Memory B cell (primary cell): ENCODE measurements at places on chromosomes 4 and X.

DNA sequence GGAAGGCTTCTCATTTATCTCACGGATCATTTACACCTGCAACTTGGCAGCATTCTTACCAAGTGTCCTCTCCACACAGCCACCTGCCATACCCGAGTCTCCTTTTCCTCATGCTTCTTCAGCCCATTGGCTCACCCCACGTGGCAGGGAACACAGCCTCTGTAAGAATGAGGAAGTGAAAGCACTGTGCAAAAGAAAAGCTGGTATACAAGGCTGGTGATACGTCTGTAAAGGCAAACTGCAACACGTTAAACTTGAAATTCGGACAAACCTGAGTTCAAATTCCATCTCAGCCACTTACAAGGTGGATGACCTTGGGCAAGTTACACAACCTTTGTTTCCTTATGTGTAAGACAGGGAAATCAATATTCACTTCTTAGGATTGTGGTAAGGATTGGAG, 164.0 kb upstream of the RASGEF1B start:
- no peaks in the 10 kb centered on the region for H3K27me3 ChIP-seq
- peak; percentile 48 for DNase-seq
- peak overlapping the region; percentile 85 for H3K27ac ChIP-seq
- H3K36me3 ChIP-seq: no peaks in the 10 kb centered on the region
- peak overlapping the region; percentile 44 for H3K4me3 ChIP-seq

DNA sequence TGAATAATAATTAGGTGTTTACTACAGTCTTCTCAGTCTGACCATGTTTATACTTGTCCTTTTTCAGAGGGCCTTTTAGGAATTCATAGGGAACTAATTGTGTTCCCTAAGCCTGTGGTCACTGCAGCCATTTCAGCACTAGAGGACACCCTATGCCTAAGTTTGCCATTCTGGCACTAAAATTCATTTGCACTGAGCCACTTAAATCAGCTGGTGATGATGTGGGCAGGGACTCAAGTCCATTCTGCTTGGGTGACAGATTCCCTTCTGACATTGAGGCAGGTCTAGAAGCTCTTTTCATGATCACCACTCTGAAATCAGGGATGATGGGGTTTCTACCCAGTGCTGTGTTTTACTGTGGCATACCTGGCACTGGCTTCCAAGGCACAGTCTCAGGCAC, 1178.9 kb upstream of the DIAPH2 start:
- H3K27ac ChIP-seq: no peak overlapping the region
- DNase-seq: no peak
- no peak overlapping the region for H3K4me3 ChIP-seq

- no peak overlapping the region for H3K4me3 ChIP-seq
- H3K27ac ChIP-seq: no peak overlapping the region
- DNase-seq: no peak
- H3K36me3 ChIP-seq: no peaks in the 10 kb centered on the region
- no peaks in the 10 kb centered on the region for H3K4me1 ChIP-seq
- no peaks in the 10 kb centered on the region for H3K27me3 ChIP-seq
Measured at GRCh38 chr4:156677131-156677531, 294.5 kb downstream of the PDGFC start.

GRCh38 chr4:182142176-182143085, 100.8 kb upstream of the TENM3 start:
- no peak overlapping the region for H3K27ac ChIP-seq
- no peaks in the 10 kb centered on the region for H3K36me3 ChIP-seq
- no peak overlapping the region for H3K4me3 ChIP-seq
- no peak for DNase-seq
- peaks cover 5% of the 10 kb centered on the region for H3K4me1 ChIP-seq

DNA sequence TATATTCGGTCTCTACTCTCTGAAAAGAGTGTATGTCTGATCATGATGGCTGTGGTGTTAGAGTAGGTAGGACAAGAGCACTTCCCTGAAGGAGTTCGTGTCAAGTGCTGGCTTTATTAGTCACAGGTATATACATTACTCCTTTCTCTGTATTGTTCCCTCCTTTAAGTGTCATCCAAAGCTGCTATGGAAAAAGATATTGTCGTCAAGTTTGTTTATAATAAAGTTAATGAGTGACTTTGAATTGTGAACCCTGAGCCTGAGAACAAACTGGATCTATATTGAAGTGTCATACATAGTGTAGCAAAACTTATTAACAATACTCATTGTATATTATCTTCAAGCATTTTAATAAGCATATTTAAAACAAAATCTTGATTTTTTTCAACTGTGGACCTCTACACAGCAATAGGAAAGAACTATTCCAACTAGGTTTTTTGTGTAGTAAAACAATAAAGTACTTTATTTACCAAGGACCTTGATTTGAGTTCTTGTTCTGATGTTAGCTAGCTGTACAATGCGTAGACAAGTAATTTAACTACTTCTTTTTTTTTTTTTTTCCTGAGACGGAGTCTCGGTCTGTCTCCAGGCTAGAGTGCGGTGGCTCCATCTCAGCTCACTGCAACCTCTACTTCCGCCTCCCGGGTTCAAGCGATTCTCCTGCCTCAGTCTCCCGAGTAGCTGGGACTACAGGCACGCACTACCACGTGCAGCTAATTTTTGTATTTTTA, 177.7 kb downstream of the RAPGEF2 start:
- no peak overlapping the region for H3K4me3 ChIP-seq
- H3K27me3 ChIP-seq: no peaks in the 10 kb centered on the region
- no peak overlapping the region for H3K27ac ChIP-seq
- no peak for DNase-seq
- no peaks in the 10 kb centered on the region for H3K4me1 ChIP-seq
- H3K36me3 ChIP-seq: peaks cover 14% of the 10 kb centered on the region

- peaks cover 11% of the 10 kb centered on the region for H3K36me3 ChIP-seq
- no peak overlapping the region for H3K27ac ChIP-seq
- DNase-seq: no peak
- no peaks in the 10 kb centered on the region for H3K27me3 ChIP-seq
- H3K4me3 ChIP-seq: no peak overlapping the region
Measured at GRCh38 chr4:15043922-15044321, 41.6 kb downstream of the CPEB2 start.
